Lung microvascular endothelial cell (primary cell): ENCODE measurements at places on chromosomes 11 and 22.

GRCh38 chr22:31537019-31537535 lies 40.7 kb downstream of the SFI1 start:
- DNase-seq = peak; percentile 15

DNA sequence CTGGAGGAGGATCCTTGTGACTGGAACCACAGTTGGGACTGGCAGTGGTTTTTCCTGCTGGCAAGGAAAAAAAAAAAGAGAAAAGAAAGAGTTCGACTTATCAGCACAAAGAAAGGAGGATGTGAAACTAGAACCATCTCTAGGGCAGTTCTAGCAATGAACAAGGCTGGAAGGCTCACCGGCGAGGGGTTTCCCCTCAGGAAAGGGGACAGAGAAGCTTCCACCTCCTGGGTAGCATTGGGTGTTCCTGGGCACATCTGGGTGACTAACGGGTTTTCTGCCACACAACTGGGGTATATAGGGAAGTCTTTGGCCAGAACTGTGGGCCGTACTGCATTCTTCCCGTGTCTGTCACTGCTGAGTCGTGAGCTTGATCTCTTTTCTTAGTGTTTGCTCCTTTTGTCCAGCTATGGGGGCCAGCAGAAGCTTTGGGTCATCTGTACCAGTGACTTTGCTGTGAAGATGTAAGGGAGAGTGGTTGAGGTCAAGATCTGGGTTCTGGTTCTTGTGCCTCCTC lies 109.4 kb upstream of the OR4B1 start:
- no peak for DNase-seq

GRCh38 chr22:49768077-49768910 lies 59.4 kb downstream of the BRD1 start:
- DNase-seq = no peak

DNA sequence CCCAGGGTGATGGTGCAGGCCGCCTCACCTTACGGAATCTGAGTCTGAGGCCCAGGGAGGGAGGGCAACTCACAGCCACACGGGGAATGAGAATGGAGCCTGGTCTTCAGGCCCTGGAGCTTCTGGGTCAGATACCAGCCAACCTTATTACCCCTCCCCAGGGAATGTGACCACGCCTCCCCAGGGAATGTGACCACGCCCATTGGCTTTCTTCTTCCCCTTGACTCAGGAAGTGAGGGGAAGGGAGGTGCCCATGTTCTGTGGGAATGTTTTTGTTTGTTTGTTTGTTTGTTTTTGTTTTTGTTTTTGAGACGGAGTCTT lies 57.5 kb upstream of the RBFOX2 start:
- DNase-seq = no peak

- no peak for DNase-seq
Measured at GRCh38 chr11:64963072-64963631, 8.8 kb downstream of the MAJIN start.

GRCh38 chr11:8709002-8709672 lies 26.5 kb downstream of the RPL27A start:
- DNase-seq = no peak

DNA sequence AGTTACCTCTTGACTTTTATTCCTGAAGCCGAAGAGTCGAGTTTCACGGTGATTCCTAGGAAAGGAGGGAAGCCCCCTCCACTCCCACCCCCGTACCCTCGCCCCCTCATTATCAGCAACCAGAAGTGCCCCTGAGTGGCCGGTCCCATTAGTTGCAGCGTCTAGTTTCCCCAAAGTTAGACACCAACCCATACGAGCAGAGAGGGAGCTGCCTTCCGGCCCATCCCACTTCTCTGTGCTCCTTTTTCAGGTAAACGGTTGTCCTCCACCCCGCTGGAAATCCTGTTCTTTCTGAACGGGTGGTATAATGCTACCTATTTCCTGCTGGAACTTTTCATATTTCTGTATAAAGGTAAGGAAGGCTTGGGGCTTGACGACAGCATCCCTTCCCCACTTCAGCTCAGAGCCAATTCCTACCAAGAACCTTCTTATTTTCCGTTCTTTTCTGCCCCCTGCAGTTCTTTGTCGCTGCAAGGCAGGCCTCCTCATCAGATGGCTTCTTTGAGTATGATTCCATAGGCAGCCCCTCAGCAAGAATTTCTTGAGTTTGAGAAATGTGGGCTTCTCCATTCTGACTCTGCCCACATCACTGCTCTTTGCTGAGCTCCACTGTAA lies 701 bp downstream of the TMEM216 start:
- DNase-seq = peak; percentile 22

- DNase-seq = no peak
Measured at GRCh38 chr11:64809781-64810241, 540 bp downstream of the MEN1 start.

- no peak for DNase-seq
Measured at GRCh38 chr22:20130319-20130718, 1.3 kb upstream of the ZDHHC8 start.

GRCh38 chr22:24023204-24023789 lies 12.2 kb downstream of the CABIN1 start:
- DNase-seq = peak; percentile 87

DNA sequence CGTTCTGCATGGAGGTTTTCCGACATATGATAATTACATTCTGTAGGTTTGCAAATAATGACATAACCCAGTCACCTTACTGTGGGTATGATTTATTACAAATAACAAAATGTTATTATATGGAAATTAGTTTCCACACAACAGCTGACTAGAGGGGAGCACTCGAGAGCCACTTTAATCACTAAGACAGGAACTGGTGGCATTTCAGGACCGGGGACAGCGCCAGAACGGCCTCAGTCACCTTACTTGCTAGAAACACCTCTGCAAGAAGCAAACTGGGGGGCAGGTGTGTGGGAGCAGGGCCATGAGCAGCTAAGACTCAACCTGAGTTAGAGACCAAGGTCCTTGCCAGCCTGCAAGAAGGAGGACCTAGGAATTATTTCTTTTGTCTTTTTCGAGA lies 199.9 kb downstream of the DSCAML1 start:
- DNase-seq = peak; percentile 62

GRCh38 chr11:124611064-124611463 lies at the start of gene PANX3:
Gene PANX3 (plus strand): TSS chr11:124611428. CDS start chr11:124611557, 129 bp downstream.
- DNase-seq = no peak

- DNase-seq = no peak
Measured at GRCh38 chr11:14388352-14388751, 29.4 kb upstream of the RRAS2 start.

DNA sequence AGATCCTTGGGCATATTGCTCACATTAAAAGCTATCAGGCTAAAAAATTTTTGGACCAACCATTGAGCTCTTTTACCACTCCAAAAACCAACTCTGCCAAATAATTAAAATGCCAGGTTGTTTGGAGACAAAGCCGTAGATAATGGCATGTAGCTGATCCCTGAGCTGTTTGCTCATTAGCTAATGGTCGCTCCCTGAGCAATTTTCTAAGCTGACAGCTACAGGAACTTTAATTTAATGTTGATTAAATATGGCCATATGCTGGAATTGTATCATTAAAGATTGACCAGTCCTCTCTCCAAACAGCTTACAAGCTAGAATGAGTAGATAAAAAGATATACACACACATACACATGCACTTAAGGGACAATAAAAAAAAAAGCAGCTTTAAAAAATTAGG lies 216.2 kb upstream of the ARHGAP20 start:
- no peak for DNase-seq

DNA sequence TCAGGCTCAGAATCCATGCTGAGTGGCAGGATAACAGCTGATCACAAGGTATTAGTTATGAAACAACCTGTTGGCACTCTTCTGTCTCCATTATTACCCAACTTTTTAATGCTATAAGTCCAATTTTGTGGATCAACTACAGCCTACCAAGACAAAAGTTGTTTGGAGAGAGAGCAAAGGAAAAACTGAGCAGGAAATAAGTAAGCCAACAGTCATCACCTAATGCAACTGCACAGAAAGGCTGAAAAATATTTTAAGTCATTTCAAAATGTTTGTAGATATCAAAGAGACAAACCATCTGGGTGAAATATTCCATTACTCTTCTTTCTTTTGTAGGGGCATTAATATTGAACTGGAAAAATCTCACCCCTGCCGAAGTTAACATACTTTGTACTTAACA lies 41.6 kb downstream of the FDX1 start:
- no peak for DNase-seq

DNA sequence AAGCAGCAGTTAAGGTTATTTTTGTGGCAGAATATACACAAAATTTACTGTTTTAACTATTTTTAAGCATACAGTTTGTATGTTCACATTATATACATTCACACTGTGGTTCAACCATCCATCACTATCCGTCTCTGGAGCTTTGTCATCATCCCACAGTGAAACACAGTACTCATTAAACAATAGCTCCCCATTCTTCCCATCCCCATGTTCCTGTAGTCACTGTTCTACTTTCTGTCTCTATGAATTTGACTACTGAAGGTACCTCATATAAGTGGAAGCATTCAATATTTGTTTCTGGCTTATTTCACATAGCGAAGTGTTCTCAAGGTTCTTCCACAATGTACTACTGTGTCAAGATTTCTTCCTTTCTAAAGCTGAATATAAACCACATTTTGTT lies 32.6 kb downstream of the ZBTB44 start:
- DNase-seq = no peak

DNA sequence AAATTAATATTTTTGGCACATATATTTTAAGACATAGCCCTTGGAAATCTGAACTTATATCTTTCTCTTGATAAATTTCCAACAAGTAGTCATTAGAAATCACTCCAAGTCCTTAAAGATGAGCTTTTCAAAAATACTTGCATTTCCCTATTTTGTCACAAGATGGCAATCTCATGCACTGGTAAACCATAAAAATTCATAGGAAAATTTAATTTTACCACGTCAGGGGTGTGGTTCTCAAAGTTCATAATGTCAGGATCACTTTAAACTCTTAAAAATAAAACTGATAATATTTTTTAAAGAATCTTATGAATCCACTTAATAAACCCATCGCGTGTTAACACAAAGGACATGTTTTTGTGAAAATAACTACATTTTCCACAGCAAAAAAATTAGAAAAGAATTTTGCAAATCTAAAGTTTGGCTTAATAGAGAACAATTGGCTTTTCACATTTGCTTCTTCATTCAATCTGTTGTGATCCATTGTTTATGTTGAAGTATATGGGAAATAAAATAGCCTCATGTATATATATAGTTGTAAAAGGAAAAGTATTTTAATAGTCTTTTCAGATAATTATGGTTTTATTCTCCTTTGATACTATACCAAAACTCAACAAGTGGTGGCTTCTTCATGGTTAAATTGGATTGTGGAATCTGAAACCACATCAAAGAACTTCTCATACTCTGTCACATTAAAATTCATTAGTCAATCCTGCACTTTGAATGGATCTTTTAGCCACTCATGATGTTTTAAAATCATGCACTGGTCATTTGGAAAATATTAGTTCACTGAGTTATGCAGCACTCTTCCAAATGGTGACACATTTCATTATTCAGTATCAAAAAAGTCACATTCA lies 169.1 kb downstream of the CADM1 start:
- DNase-seq = peak; percentile 34

DNA sequence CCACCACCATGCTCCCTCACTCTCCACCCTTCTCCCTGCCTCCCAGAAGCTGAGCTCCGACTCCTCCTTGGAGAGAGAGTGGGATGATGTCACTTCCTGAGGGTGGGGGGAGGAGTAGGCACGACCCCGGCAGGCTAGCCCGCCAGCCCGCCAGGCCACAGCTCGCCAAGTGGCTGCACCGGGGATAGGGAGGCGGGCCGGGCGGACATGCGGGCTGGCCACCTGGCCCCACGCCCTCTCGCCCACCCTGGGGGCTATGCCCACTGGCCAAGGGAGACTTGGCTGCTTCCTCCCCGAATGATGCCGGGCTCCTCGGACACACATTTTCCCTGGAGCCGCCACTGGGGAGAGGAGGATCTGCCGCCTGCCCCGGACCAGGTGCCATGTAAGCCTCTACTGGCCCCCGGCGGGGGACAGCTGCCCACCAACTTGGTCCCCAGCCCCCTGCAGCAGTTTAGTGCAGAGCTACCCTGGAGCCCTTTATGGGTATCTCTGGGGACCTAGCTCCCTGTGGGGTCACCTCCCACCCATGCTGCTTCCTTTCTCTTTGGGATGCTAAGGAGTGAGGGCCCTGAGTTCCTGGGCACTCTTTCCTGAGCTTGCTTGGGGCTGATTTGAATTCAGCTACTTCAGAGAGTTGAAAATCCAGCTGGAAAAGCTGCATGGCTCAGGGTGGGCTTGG lies 33.7 kb upstream of the MYRF start:
- DNase-seq = no peak

GRCh38 chr11:73028611-73029010 lies 113.5 kb downstream of the FCHSD2 start:
- no peak for DNase-seq

- DNase-seq = peak; percentile 82
Measured at GRCh38 chr11:63858628-63859550, 20.0 kb downstream of the MARK2 start.

DNA sequence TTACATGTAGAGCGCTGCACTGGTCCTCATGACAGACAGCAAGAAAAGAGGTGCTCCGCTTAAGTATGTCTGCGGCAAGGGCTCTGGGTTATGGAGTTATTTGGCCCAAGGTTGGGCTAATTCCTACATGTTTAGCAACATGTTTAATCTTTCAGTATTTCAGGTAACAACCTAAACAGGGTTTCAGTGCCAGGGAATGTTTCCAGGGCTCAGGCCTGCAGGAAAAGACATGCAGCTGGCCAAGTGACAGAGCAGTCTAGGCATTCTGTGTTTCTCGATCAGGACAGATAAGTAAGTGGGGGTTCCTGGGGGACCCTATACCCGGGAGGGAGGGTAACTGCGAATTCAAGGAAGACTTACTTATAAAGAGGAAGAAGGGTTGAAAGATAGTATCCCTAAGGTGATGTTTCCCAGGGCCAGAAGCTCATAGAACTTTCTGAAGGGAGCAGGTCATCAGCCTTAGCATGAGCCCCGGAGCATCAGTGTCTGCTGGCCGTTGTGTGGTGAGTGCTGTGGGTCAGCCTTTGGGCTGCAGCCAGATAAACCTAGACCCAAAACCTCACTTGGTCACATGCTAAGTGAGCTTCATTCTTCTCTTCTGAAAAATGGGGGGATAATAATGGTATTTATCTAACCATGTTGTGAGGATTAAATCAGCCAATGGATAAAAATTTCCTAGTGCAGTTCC lies 18.4 kb downstream of the KCNJ5 start:
- DNase-seq = no peak

DNA sequence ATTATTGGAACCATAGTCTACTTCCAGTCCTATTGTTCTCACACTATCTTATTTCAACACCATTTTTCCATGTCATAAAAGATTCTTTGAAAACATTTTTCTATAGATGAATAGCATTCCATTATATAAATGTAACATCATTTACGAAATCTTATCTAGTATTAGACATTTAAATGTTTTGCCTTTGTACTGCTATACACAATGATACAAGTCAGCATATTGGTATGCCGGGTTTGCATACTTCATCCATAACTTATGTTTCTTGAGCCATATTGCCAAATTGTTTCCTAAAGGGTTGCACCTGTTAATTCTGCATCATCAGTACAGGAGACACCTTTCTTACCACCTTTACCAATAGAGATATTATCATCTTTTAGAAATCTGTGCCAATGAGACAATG lies 68.2 kb downstream of the SYT13 start:
- DNase-seq = no peak
